Gastrocnemius medialis (tissue), 4 donors: ENCODE measurements at places on chromosomes 1 and 21. TPM values are rescaled to one million over a fixed set of nuclear protein-coding genes. Genes with fewer than 3 reads are reported as not detected.

- no peak for DNase-seq
Measured at GRCh38 chr1:31569596-31570173, 6.6 kb upstream of the TINAGL1 start.

DNA sequence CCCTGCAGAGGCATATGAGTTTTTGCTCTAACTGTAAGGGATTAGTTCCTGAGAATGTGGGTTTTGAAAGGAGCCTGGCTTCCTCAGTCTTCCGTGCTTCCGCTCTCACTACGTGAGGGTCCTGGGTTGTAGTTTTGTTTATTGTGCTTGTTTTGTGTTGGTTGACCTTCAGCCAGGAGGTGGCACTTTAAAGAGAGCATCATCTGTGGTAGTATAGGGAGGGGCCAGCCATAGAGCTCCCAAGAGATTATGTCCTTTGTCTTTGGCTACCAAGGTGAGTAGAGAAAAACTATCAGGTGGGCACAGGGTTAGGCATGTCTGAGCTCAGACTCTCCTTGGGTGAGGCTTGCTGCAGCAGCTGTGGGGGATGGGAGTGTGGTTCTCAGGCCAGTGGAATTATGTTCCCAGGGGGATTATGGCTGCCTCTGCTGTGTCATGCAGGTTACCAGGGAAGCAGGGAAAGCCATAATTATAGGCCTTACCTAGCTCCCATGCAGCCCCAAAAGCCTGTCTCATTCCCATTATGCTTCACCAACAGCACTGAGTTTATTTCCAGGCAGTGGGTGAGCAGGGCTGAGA, 23.5 kb downstream of the CYP4B1 start:
- DNase-seq, result no peak

DNA sequence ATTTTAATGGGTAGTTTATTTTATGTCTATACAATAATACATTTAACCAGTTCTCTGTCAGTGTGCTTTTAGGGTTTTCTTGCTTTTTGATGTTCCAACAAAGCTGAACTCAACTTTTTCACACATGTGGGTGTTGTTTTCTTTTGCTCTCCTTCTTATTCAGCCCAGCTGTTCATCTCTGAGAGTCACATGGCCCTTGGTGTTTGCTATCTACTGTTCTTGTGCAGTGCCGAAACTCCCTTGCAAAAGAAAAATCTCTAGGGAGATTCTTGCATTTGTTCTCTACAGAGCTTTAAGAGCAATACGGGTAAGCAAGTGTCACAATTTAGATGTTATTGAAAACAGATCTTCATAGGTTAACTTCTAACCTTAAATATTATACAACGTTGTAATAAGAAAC, 281.1 kb upstream of the CXADR start:
- no peak for DNase-seq

DNA sequence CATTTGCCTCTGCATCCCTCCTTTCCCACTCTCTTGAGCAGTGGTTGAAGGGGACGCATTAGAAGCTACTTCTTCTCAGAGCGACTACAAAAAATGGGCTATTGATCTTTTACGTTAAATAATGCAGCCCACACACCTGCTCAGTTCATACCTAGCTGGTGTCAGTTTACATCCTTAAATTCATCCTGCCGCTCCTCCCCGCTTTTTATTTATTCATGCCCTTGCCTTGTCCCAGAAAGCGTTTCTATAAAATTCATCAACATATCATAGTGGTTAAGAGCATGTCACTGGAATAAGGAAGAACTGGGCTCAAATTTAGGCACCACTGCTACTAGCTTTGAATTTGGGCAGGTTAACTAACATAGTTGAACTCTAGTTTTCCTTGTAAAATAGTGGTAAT, 66.0 kb upstream of the TINAGL1 start:
- no peak for DNase-seq

- no peak for DNase-seq
Measured at GRCh38 chr1:46948629-46949416, 7.5 kb upstream of the CYP4A11 start.

CNKSR1 gene
- 50.6 TPM for total RNA-seq

MYBPHL gene
- not detected for total RNA-seq

CFHR4 gene
- not detected for total RNA-seq

AXDND1 gene
- not detected for total RNA-seq

VSIG8 gene
- not detected for total RNA-seq

TTC22 gene
- total RNA-seq, result 0.24 TPM
